Calu3 (cell line): ENCODE measurements at places on chromosomes 7 and 10. TPM values are rescaled to one million over a fixed set of nuclear protein-coding genes. Genes with fewer than 3 reads are reported as not detected.
A peak's percentile ranks its signal among the peaks of the same experiment; 100 is the strongest.

- H3K4me1 ChIP-seq = peaks cover 87% of the 10 kb centered on the region
- DNase-seq = peak; percentile 73
- no peaks in the 10 kb centered on the region for H3K27me3 ChIP-seq
- H3K36me3 ChIP-seq = peaks cover 6% of the 10 kb centered on the region
- H3K4me3 ChIP-seq = no peak overlapping the region
Observed at GRCh38 chr7:55550010-55550663, 22.2 kb downstream of the VOPP1 start.

- H3K27me3 ChIP-seq = peaks cover 18% of the 10 kb centered on the region
- no peaks in the 10 kb centered on the region for H3K4me1 ChIP-seq
- H3K4me3 ChIP-seq = no peak overlapping the region
- H3K27ac ChIP-seq = no peak overlapping the region
Observed at GRCh38 chr10:7515439-7515838, 104.6 kb upstream of the SFMBT2 start.

DNA sequence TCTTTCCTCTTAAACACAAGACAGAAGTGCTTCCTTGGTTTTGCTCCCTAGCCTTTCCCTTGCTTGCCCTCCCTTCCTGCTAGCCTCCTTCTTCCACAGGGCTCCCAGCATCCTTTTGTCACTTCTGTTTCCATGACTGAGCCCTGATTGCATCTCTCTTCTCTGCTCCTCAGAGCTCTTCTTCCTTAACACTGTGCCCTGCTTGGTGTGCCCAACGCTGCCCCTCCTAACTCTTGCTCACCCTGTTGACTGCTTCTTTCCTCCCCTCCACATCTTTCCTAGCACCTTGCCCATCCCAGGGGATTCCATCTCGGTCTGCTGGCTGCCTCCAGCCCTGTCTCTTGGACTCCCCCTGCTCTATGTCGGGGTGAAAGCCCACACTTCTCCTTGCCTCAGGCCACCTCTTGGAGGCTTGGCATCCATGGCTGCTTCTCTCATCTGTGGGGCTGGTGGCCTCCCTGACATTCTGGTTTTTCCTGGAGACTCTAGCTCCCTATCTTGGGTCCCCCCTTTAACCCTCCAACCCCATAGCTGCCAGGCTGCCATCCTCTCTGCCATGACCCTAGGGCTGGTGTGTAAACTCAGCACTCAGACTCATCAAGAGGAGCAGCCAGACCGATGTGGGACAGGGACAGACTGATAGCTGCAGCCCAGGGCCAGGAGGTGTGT lies 5.8 kb downstream of the IGFBP1 start:
- no peaks in the 10 kb centered on the region for H3K27me3 ChIP-seq
- H3K4me1 ChIP-seq = peaks cover 9% of the 10 kb centered on the region
- H3K27ac ChIP-seq = no peak overlapping the region
- H3K4me3 ChIP-seq = no peak overlapping the region

- no peaks in the 10 kb centered on the region for H3K27me3 ChIP-seq
- no peak overlapping the region for H3K4me3 ChIP-seq
- H3K4me1 ChIP-seq = peaks cover 7% of the 10 kb centered on the region
- H3K36me3 ChIP-seq = no peaks in the 10 kb centered on the region
- DNase-seq = peak; percentile 70
Observed at GRCh38 chr7:24665564-24666294, 91.5 kb downstream of the GSDME start.

- peaks cover 10% of the 10 kb centered on the region for H3K4me1 ChIP-seq
- H3K4me3 ChIP-seq = no peak overlapping the region
- H3K27ac ChIP-seq = no peak overlapping the region
- no peaks in the 10 kb centered on the region for H3K36me3 ChIP-seq
- no peak for DNase-seq
Observed at GRCh38 chr10:52261362-52261761, 52.7 kb upstream of the DKK1 start.

DNA sequence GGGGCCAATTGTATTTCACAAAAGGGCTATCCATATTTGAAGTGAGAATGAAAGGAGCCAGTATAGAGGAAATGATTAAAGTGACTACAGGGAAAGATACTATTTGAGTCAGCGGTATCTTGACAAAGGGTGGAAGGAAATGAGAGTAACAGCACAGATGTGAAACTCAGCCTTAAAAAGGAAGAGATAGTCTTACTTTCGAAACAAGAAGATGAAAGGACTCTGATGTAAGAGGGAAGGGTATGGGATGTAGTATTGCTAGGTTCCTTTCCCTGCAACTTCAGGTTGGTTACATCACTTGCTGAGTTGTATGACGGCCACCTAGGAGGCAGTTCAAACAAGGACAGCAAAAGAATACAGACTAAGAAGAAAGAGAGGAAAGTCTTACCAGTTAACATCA lies 13.7 kb downstream of the CISD1 start:
- no peak overlapping the region for H3K4me3 ChIP-seq
- no peak overlapping the region for H3K27ac ChIP-seq
- H3K27me3 ChIP-seq = no peaks in the 10 kb centered on the region
- H3K36me3 ChIP-seq = no peaks in the 10 kb centered on the region
- DNase-seq = no peak

- no peak overlapping the region for H3K27ac ChIP-seq
- H3K27me3 ChIP-seq = peaks cover 11% of the 10 kb centered on the region
- peaks cover 33% of the 10 kb centered on the region for H3K4me1 ChIP-seq
- H3K4me3 ChIP-seq = no peak overlapping the region
- DNase-seq = peak; percentile 38
Observed at GRCh38 chr10:15200626-15201025, 32.1 kb upstream of the NMT2 start.

DNA sequence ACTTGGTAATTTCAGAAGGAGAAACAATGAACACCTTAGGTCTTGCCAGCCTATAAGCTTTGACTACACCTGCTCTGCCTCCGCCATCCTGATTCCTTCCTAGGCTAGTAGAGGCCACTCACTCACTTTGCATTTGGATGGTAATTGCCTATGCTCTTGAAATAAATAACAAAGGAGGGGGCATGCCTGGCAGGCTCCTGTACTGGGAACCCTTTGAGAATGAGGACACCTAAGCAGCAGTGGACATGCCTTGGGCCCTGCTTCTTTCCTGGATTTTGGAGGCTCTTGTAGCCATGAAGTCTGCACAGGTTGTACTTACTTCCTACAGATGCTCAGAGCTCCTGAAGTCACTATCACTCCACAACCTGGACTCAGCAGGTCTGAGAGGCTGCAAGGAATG lies 65.8 kb downstream of the BLNK start:
- no peak overlapping the region for H3K27ac ChIP-seq
- H3K4me1 ChIP-seq = no peaks in the 10 kb centered on the region
- H3K36me3 ChIP-seq = no peaks in the 10 kb centered on the region
- H3K27me3 ChIP-seq = no peaks in the 10 kb centered on the region

DNA sequence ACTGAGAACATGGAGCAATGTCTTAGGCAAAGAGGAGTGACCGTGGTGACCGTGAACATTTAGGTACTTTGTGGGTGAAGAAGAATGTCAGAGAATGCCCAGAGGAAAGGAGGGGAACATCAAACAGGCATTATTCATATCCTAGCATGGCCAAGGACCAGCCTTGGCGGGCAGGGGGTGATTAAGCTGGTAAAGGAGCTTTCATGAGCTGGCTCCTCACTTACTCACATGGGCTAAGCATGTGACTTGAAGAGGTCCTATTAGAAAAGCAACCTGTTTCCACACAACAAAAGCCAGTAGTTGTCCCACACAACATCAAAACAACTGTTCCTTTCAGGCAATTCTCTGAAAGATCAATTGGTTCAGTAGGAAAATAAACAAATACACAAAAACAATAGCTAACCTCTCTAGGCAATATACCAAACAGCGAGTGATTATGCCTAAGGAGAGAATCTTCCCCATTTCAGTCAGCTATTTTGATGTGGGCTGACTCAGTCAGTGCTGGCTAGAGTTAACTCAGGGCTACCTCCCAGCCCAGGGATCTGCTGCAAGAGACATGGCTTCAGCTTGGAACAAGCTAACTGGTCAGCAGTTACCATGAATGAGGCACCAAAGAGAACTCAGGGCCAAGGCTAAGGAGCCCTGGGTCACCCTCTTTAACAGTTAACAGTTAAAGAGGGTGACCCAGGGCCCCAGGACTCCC lies 283.5 kb downstream of the ARHGAP12 start:
- H3K4me3 ChIP-seq = no peak overlapping the region
- DNase-seq = no peak
- H3K4me1 ChIP-seq = peaks cover 4% of the 10 kb centered on the region
- H3K36me3 ChIP-seq = no peaks in the 10 kb centered on the region

- DNase-seq = no peak
- H3K27me3 ChIP-seq = peaks cover 89% of the 10 kb centered on the region
- H3K36me3 ChIP-seq = no peaks in the 10 kb centered on the region
- no peak overlapping the region for H3K4me3 ChIP-seq
Observed at GRCh38 chr10:1179346-1180070, 123.3 kb downstream of the WDR37 start.

DNA sequence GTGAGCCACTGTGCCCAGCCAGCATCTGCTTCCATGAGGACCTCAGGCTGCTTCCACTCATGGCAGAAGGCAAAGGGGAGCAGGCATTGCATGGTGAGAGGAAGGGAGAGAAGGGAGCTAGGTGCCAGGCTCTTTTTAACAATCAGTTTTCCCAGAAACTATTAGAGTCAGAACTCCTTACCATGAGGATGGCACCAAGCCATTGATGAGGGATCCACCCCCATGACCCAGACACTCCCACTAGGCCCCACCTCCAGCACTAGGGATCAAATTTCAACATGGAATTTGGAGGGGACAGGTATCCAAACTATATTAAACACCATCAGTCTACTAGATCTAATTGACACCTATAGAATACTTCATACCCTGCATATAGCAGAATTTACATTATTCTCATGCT lies 14.2 kb upstream of the MCM10 start:
- no peaks in the 10 kb centered on the region for H3K27me3 ChIP-seq
- H3K36me3 ChIP-seq = no peaks in the 10 kb centered on the region
- no peak for DNase-seq
- no peak overlapping the region for H3K4me3 ChIP-seq
- no peak overlapping the region for H3K27ac ChIP-seq
- H3K4me1 ChIP-seq = peaks cover 11% of the 10 kb centered on the region

GRCh38 chr10:32582946-32583345 lies 137.0 kb downstream of the CCDC7 start:
- no peak for DNase-seq
- no peaks in the 10 kb centered on the region for H3K4me1 ChIP-seq
- H3K27ac ChIP-seq = no peak overlapping the region
- H3K4me3 ChIP-seq = no peak overlapping the region

- no peaks in the 10 kb centered on the region for H3K36me3 ChIP-seq
- H3K4me3 ChIP-seq = no peak overlapping the region
- no peak for DNase-seq
Observed at GRCh38 chr7:28750981-28751380, 207.1 kb downstream of the TRIL start.

DNA sequence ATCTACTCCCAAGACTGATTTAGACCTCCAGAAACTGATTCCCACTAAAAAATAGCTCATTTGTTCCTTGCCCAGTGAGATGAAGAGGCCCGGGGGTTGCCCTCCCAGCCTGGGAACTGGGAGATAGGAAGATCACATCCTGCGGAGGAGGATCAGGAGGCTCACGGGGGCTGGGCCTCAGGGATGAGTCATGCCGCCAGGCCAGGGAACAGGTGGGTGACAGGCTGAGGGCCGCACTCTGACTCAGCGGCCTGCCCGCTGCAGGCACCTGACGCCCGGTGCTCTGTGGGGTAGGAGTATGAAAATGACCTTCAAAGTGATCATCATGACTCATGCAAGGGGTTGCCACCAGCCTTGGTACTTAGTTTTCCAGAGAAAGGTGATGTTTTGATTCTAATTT lies 104.5 kb upstream of the ZPBP start:
- H3K27me3 ChIP-seq = peaks cover 77% of the 10 kb centered on the region
- DNase-seq = peak; percentile 73
- no peaks in the 10 kb centered on the region for H3K36me3 ChIP-seq
- no peak overlapping the region for H3K4me3 ChIP-seq
- H3K4me1 ChIP-seq = no peaks in the 10 kb centered on the region
- H3K27ac ChIP-seq = no peak overlapping the region

DNA sequence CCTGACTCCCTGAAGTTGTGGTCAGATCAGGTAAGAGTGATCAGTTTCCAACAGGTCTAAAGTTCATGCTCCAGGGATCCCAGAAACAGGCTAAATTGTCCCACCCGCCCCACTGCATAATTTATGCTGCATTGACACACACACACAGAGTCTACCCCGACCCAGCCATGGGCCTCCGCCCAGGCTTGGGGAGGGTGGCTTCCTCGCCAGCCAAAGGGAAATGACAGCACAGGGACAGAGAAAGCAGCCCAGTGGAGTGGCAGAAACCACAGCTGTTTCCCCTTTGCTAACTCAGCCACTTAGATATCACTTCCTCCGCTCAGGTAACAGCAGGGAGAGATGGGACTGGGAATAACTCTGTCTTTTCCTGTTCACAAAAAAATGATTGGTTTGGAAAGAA lies 9.4 kb downstream of the SH3PXD2A start:
- no peak overlapping the region for H3K4me3 ChIP-seq
- peaks cover 5% of the 10 kb centered on the region for H3K36me3 ChIP-seq
- H3K4me1 ChIP-seq = no peaks in the 10 kb centered on the region
- H3K27me3 ChIP-seq = peaks cover 53% of the 10 kb centered on the region
- DNase-seq = no peak
- H3K27ac ChIP-seq = no peak overlapping the region

GRCh38 chr7:144390481-144390880 lies 13.0 kb downstream of the NOBOX start:
- DNase-seq = no peak
- H3K4me3 ChIP-seq = no peak overlapping the region
- H3K36me3 ChIP-seq = peaks cover 6% of the 10 kb centered on the region
- H3K27ac ChIP-seq = no peak overlapping the region
- peaks cover 42% of the 10 kb centered on the region for H3K4me1 ChIP-seq

- no peak overlapping the region for H3K27ac ChIP-seq
- H3K36me3 ChIP-seq = no peaks in the 10 kb centered on the region
- H3K4me3 ChIP-seq = no peak overlapping the region
Observed at GRCh38 chr7:150784120-150784736, 15.9 kb downstream of the TMEM176B start.

DNA sequence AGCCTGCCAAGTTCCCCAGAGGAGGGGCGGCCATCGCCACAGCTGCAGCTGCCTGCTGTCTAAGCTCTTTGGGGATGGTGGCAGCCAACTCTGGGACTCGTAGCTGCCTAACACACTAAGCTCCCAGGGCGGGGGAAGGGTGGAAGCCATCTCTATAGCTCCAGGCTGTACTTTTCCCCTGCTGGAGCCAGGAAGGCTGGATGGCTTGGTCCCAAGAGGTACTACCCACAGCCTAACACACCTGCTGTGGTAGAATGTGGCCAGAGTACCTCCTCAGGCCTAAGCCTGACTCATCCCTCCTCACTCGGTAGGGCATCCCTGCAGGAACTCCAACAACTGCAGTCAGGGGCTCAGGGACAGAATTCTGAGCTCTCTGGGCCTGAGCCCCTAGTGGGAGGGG lies 151.7 kb upstream of the TAC1 start:
- H3K27me3 ChIP-seq = no peaks in the 10 kb centered on the region
- H3K4me1 ChIP-seq = no peaks in the 10 kb centered on the region
- H3K27ac ChIP-seq = no peak overlapping the region

- H3K4me1 ChIP-seq = no peaks in the 10 kb centered on the region
- H3K4me3 ChIP-seq = no peak overlapping the region
- H3K36me3 ChIP-seq = no peaks in the 10 kb centered on the region
- DNase-seq = no peak
- no peak overlapping the region for H3K27ac ChIP-seq
Observed at GRCh38 chr10:7428673-7429350, 18.0 kb upstream of the SFMBT2 start.

Gene NOS3
- 0.71 and 1.1 TPM in 2 replicates for total RNA-seq

Gene TEX36
- total RNA-seq = not detected in 2 replicates

Gene TNPO3
- total RNA-seq = 43.6 and 47.1 TPM in 2 replicates

Gene GPR37
- total RNA-seq = 7.5 and 7.9 TPM in 2 replicates

Gene PPP1R3C
- total RNA-seq = 5.5 and 7.8 TPM in 2 replicates

Gene ACTL6B
- total RNA-seq = not detected in 2 replicates

Gene DHTKD1
- total RNA-seq = 28.7 and 29.4 TPM in 2 replicates
